ENCODE measurements at places on chromosomes 11 and 22. TPM values are rescaled to one million over a fixed set of nuclear protein-coding genes. Genes with fewer than 3 reads are reported as not detected.

DNA sequence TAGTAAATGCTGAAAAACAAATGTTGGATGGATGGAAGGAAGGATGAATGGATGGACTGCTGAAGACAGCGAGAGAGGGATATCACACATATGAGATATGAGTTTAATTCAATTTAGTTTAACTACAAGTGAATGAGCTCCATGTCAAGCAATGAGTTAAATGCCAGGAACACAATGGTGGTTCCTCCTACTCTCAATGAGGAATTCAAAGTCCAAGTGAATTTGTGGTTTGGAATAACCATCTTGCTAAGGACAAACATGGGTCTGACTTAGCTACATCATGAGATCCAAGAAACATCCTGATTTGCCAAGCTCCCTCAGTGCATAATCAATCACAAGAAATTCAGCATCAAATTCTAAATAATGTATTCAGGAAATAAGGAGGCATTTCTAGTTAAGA is 26.1 kb upstream of the PPP2R1B start:
- H3K4me3 ChIP-seq: no peak overlapping the region
- DNase-seq: no peak
- H3K4me1 ChIP-seq: no peaks in the 10 kb centered on the region
- H3K36me3 ChIP-seq: no peaks in the 10 kb centered on the region

Gene OR8K5
- total RNA-seq: not detected

GRCh38 chr22:36238373-36239149 is 766 bp downstream of the APOL2 start:
- DNase-seq: peak; percentile 13
- no peaks in the 10 kb centered on the region for H3K36me3 ChIP-seq
- no peaks in the 10 kb centered on the region for H3K4me1 ChIP-seq

GRCh38 chr11:130715085-130715876 is 201.0 kb downstream of the SNX19 start:
- no peaks in the 10 kb centered on the region for H3K4me1 ChIP-seq
- H3K27ac ChIP-seq: no peak overlapping the region
- no peak for DNase-seq
- H3K4me3 ChIP-seq: no peak overlapping the region
- H3K27me3 ChIP-seq: no peaks in the 10 kb centered on the region

- H3K4me1 ChIP-seq: peaks cover 10% of the 10 kb centered on the region
- peak overlapping the region; percentile 37 for H3K4me3 ChIP-seq
- DNase-seq: peak; percentile 30
- H3K36me3 ChIP-seq: no peaks in the 10 kb centered on the region
These were observed 72.6 kb upstream of the TCF20 start for GRCh38 chr22:42343121-42343454.

- no peak overlapping the region for H3K4me3 ChIP-seq
- no peak overlapping the region for H3K27ac ChIP-seq
- H3K4me1 ChIP-seq: no peaks in the 10 kb centered on the region
- no peaks in the 10 kb centered on the region for H3K27me3 ChIP-seq
These were observed 751.2 kb downstream of the JRKL start for GRCh38 chr11:97140885-97141494.

DNA sequence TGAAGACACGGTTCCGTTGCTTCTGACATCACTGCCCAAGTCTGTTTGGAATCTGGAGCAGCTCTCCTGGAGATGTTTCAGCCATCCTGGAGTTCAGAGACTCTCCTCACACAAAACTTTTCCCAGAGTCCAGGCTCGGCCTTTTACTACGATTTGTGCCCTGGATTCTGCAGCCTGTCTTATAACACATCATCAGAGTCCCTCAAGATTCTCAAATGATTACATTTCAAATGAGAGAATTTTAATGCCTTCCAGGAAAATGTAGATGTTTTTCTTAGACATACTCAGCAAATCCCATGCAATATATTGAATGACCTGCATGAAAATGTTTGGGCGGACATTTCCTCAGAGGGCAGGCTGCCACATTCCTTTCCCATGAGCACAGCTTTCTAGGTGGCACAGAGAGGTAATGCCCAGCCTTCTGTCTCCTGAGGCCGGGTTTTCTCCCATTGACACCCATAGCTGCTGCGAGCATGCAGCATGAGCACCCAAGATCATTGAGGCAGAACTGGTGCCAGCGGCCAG is 129.1 kb downstream of the SNX19 start:
- DNase-seq: no peak
- no peak overlapping the region for H3K4me3 ChIP-seq
- no peaks in the 10 kb centered on the region for H3K36me3 ChIP-seq
- H3K27me3 ChIP-seq: no peaks in the 10 kb centered on the region
- H3K4me1 ChIP-seq: peaks cover 18% of the 10 kb centered on the region
- peak overlapping the region; percentile 52 for H3K27ac ChIP-seq

Gene GRM5
- total RNA-seq: not detected

Gene PANX2
- total RNA-seq: 30.9 TPM

Gene CADM1
- total RNA-seq: 126 TPM

Gene CRYBB2
- total RNA-seq: not detected

- no peaks in the 10 kb centered on the region for H3K36me3 ChIP-seq
- H3K4me1 ChIP-seq: no peaks in the 10 kb centered on the region
- no peaks in the 10 kb centered on the region for H3K27me3 ChIP-seq
- H3K4me3 ChIP-seq: no peak overlapping the region
- DNase-seq: no peak
- H3K27ac ChIP-seq: no peak overlapping the region
These were observed 75.3 kb downstream of the CD44 start for GRCh38 chr11:35214226-35214770.

DNA sequence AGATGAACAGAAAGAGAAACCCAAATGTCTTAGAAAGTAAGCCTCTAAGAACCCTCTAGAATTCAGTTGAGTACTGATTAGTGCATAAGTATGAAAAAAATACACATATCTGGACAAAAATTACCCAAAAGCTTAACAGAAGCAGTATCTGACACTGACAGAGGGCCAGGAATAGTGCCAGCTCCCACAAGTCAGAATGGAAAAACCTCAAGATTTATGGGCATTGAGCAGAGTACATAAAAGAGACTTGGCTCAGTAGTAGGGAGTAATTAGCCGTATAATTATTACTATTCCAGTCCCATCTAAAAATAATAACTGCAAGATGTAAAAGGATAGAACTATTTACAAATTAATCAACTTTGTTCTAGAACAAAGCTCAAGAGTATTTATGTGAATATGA is 834.5 kb downstream of the FAM181B start:
- no peaks in the 10 kb centered on the region for H3K27me3 ChIP-seq
- no peaks in the 10 kb centered on the region for H3K4me1 ChIP-seq
- H3K27ac ChIP-seq: no peak overlapping the region

- no peaks in the 10 kb centered on the region for H3K27me3 ChIP-seq
- DNase-seq: no peak
- H3K27ac ChIP-seq: no peak overlapping the region
- no peaks in the 10 kb centered on the region for H3K36me3 ChIP-seq
These were observed 24.7 kb downstream of the PLEKHA7 start for GRCh38 chr11:16989554-16989953.
